Stimulated activated CD8-positive, alpha-beta memory T cell treated with anti-CD3 and anti-CD28 coated beads, Interleukin-15, amount 100 ng/mL, for 4 hours (primary cell): ENCODE measurements at places on chromosomes 4 and X.

GRCh38 chr4:18388039-18388438 is 366.5 kb upstream of the LCORL start:
- no peak for DNase-seq

DNA sequence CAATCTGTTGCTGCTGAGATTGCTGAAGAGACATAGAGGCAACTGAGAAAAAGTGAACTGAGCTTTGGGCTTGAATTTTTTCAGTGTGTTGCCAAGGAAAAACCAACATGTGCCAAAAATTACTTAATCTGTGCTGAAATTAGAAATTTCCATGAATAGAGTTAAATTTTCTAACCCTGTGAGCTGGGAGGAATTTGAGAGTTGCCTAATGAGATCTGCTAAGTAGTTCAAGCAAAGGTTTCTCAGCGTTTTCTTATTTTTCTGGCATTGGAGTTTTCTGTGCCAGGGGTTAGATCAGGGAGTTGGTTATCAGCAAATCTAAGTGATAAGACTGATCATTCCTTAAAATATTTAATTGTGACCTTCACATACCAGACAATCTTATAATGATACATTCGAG is 457.5 kb upstream of the GNPDA2 start:
- DNase-seq: no peak

- no peak for DNase-seq
Measured at GRCh38 chr4:105620640-105621323, 68.4 kb downstream of the ARHGEF38 start.

DNA sequence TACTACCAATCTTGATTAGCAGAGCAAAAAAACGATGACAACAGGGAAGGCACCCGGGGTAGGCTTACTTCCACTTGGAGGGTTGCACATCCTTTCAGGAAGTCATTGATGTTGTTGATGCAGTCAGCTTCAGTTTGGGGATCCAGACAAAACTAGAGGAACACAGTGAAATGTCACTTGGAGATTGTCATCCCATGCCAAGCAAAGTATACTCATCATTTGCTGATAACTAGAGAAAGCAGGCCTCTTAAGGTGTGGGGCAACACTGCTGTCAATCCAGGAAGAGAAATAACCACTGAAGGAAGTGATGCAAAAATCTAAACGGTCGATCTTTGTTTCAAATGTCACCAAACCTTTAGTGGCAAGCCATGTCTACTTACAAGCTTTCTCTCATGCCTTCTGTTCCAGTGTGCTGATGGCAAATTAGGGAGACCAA is 1.4 kb downstream of the ARHGEF6 start:
- DNase-seq: no peak

DNA sequence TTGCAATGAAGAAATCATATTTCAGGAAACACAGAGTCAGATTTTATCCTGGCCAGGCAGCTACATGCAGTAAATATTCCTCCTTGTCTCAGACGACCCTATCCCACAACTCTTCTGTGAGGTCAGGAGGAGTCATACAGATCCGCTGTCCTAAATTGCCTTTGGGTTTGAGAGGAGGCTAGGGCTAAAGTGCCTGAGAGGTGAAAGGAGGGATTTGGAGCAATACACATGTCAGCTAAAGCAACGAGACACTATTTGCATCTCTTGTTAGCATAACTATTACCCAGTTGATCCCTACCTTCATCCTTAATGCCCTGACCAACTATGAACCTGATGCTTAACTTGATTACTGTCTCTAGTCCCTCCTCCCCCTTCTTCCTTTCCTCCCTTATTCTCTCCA is 98.6 kb downstream of the TBC1D19 start:
- DNase-seq: no peak

GRCh38 chrX:111164728-111165127 is 68.7 kb downstream of the PAK3 start:
- DNase-seq: no peak

- DNase-seq: no peak
Measured at GRCh38 chrX:46686003-46686645, 72.8 kb downstream of the SLC9A7 start.

DNA sequence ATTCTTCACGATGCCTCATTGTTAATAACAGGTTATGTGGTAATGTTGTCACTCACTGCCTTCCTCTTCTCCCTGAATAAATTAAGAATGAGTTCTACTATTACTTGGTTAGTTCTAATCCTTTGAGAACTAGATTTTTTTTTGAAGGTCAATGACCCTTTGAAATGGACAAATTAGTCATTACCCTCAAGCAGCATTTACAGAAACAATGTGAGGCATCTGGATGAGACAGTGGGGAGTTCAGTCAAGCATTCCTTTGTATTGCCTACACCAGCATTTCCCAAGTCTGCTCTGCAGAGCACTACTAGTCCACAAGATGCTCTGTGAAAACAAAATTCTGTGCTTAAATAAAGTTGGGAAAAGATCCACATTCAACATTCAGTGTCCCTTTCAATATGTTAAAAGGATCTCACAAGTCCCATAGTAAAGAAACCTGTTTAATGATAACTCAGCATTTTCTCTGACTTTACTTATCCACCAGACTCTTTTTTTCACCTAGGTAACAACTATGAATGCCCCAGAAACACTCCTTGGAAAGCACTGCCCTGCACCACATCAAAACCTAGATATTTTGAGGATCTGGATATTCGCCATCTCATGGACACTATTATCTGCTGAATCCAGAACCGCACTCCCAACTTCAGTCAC is 60.6 kb downstream of the CHRDL1 start:
- DNase-seq: no peak
